ENCODE measurements at places on chromosomes 2 and 18.

GRCh38 chr2:210363261-210363660, 48.3 kb upstream of the MYL1 start:
- no peak for DNase-seq

DNA sequence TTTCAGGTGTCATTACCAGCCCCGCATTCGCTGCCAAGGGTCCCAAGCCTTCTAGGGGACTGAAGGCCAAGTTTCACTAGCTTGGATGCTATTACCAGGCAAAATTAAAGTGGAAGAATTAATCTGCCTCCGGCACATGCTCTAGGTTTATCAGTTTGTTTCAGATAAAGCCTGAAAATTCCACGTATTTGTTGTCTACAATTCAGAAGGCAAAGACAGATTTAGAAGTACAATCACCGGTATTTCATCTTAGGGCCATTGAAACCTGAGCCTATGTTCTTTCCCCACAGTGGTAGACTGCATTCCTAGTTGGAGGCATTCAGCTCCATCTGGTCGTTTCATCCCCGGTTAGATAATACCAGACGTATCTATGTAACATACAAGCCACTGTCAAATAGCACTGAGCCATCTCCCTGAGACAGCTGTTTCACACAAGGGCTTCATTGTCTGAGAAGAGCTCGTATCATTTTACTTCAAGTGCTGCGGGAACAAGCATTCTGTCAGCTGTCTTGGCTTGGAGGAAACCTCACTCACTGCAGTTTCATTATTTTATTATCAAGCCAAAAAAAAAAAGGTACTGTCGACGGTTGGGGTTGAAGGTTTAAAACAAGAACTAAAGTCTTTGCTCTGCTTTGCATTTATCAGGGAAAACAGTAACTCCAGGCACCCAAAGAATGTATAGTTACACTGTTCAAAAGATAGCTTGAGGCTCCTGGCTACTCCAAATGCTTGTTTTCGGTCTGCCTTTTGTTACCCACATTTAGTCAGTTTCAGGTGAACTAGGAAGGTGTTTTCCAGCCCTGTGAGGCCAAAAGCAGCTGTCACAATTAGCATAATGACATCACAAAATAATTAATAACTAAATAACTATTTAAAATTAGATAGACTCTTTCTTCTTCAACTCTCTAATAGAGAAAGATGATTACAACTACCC, 76.7 kb downstream of the TGIF1 start:
- peak; percentile 20 for DNase-seq

- DNase-seq, result no peak
Measured at GRCh38 chr2:60350791-60351190, 202.7 kb downstream of the BCL11A start.

DNA sequence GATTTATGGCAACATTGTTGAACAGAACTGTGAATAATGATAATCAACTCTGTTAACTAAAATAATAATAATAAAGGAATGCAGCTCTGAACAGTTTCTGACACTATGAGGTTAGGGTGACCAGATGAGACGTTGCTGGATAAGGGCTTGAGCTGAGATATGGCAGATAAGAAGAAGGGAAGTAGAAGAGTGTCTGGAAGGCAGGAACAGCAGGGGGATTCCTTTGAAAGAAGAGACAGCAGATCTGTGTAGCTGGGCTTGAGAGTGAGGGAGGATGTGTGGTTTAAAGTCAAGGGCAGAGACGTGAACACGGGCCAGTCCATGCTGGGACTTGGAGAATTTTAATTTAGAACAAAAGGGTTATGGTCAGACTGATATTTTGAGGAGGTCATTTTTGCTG, 273.1 kb upstream of the SLC14A2 start:
- DNase-seq, result no peak

GRCh38 chr2:196985511-196986183, 59.1 kb upstream of the PGAP1 start:
- no peak for DNase-seq

- no peak for DNase-seq
Measured at GRCh38 chr2:172107690-172108586, 5.2 kb upstream of the DLX2 start.

DNA sequence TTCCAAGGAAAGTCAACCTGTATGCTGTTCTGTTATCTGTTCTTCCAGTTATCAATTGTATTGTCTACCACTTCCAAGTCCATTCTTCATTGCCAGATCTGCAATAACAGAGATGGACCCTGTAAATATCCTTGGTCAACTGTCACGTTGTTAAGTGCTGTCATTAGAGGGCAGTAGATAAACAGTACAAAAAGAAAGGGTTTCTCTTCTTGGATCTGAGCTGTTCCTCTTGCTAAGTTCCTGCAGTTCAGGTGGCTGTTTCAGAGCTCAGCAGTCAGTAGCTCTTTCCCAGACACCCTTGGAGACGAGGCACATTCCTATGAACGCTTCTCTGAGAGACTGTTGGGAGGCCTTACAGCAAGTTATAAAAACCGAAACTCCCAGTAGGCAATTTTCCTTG, 957.1 kb upstream of the CHAC2 start:
- DNase-seq, result no peak

- DNase-seq, result no peak
Measured at GRCh38 chr2:173458991-173459780, 104.5 kb downstream of the CDCA7 start.

DNA sequence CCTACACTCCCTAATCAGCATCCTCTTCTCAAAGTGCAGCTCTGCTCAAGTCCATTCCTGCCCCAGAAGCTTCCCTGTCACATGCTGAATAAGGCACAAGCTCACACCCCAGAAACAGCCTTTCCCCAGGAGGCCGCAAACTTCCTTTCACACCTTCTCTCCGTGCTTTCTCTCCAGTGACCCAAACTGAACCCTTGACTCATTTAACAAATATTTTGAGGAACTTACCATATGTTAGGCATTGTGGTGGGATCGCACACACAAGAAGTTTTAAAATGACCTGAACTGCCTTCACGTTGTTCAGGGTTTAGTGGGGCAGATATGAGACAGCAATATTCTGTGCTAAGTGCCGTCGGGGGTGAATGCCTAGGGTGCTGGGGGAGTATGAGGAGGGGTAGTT, 161.3 kb downstream of the INSIG2 start:
- peak; percentile 61 for DNase-seq

- DNase-seq, result no peak
Measured at GRCh38 chr2:73333564-73333963, 40.2 kb upstream of the EGR4 start.

- DNase-seq, result no peak
Measured at GRCh38 chr2:143505542-143505941, 376.3 kb downstream of the ARHGAP15 start.

GRCh38 chr2:200585340-200585729, 479 bp upstream of the AOX1 start:
- no peak for DNase-seq

GRCh38 chr2:190036071-190036470, 26.5 kb downstream of the MSTN start:
- DNase-seq, result no peak

GRCh38 chr18:79846936-79847557, 49.3 kb downstream of the KCNG2 start:
- no peak for DNase-seq

DNA sequence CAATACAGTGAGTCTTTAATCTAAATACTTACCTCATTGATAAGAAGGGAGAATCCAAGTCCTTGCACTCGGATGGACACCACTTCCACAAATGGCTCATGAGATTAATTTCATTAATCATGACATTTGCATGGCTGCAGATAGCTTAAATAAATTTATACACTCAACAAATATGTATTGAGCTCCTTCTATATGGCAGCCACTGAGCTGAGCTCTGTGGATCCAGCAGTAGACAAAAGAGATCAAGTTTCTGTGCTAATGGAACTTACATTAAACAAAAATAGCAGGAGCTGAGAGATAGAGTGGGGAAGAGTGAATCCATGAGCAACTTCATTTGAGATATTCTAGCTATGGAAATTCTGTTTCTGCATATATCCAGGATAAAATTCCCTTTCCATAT, 44.4 kb downstream of the RAB27B start:
- DNase-seq, result no peak

DNA sequence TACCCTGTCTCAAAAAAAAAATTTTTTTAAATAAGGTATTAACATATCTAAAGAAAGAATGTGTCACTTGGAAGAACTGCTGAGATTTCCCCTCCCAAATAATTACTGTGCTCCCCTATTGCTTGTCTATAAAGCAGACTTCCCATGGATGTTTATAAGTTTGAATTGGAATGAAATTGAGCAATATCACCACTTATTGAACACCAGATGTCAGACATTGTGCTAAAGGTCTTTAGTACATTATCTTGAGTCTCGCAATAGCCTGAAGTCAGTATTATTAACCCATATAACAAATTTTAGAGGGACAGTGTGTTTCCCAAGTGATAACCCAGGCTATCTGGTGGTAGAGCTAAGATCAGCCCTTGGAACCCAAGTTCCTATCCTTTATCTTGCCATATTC, 102.9 kb upstream of the MSH2 start:
- no peak for DNase-seq

GRCh38 chr18:7155092-7155491, 37.5 kb upstream of the LAMA1 start:
- no peak for DNase-seq

DNA sequence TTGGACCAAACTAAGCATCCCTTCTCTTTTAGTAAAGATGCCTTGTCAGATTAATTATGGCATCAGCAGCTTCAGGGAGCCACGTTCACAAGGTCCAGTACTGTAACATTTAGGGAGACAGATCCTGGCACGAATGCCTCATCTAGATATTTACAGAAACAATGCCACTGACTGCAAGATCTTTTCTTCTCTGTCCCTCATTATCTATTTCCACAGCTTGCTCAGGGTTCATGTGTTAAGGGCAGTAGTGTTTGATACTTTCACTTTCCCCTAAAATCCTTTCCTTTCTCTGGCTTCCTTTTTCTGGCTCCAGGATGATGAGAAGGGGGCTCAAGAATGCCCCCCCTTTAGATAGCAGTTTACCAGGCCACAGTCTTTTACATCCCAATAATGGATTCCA, 393.9 kb downstream of the BCL11A start:
- DNase-seq, result no peak

GRCh38 chr2:653645-654425, 23.4 kb downstream of the TMEM18 start:
- no peak for DNase-seq

GRCh38 chr2:70528929-70529328, 24.7 kb downstream of the TGFA start:
- no peak for DNase-seq

DNA sequence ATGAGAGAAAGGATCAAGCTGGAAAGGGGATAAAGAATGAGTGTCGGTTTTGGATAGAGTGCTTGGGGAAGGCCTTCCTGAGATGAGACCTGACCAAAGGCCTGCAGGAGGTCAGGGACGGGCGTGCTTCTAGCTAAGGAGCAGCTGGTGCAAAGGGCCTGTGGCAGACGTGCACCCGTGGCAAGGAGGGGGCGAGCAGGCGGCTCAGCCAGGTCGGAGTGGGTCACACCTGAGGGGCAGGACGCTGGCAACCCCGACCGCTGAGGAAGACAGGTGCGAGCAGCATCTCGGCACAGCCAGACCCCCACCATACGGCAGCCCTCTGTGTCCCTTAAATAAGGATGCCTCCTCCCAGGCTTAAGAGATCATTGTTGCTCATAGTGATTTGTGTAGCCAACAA, 48.1 kb downstream of the ODC1 start:
- DNase-seq, result no peak

GRCh38 chr2:66814916-66815315, 380.0 kb downstream of the MEIS1 start:
- no peak for DNase-seq

DNA sequence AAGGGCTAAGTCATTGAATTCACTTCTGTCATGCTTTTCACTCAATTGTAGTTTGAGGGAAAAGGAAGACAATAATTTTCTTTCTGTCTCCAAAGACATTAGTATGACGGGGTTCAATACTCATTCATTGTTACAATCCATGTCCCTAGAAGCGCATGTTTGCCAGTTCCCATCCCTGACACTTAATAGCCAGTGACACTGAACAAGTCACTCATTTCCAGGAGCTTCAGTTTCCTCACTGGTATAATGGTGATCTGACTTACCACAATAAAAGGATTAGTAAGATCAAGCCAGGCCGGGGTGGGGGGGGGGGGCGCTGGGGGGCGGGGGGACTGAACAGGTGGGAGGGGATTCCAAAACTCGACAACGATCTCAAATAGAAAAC, 144.8 kb upstream of the MAP3K20 start:
- no peak for DNase-seq

DNA sequence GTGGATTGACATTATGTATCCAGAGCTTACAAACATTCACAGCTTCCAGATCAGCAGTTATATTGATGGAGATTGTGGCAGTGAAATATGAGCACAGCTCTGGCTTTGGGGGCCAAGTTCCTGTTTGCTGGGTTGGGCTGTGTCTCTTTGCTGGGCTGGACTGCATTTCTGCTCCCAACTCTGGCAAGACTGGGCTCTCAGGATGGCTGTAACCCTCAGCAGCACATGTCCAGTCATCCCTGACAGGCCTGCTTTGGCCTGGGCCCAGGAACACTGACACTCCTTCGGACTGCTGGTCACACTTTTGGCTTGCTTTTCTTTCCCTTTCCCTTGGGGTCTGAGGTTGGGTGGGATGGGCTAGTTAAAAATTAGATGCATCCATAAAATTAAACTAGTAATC, 17.9 kb upstream of the VPS4B start:
- peak; percentile 82 for DNase-seq

GRCh38 chr2:168156661-168157060, 90.7 kb downstream of the STK39 start:
- DNase-seq, result peak; percentile 68

DNA sequence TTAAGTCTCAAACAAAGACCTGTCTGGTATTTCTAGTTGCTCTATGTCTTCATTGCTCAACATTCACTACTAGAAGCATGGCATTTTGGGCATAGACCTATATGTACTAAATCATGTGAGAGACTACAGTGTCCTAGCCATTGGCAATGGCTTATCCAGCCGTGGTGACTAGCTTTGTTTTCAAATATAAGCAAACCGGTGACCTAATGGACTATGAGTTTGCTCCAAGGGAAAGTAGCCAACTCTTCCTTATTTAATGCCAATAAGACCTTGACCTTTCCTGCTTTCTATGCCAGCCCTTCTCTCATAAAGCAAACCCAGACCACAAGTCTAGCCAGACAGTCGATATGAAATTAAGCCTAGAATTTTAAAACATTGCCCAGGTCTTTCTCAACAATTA, 113.7 kb upstream of the CREB1 start:
- no peak for DNase-seq

DNA sequence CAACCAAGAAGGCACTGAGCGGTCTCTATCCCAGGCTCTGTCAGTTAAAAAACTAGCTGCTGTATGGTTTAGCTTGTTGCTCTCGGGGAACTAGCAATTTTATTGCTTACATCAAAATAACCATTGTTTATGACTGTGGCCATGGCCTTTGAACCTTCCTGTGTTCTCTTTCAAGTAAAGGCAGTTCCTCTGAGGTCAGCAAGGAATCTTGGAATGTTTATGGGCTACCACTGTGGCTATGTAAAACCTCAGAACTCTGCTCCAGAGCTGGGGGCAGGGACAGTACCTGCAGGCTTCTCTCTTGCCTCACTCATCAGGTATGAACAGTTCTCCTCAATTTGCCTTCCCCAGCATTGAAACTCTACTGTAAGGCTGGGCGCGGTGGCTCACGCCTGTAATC, 416.0 kb upstream of the NETO1 start:
- DNase-seq, result no peak

GRCh38 chr18:75896865-75897264, 469.4 kb upstream of the SMIM21 start:
- DNase-seq, result peak; percentile 21

- peak; percentile 51 for DNase-seq
Measured at GRCh38 chr2:120520929-120521912, 175.3 kb downstream of the INHBB start.

- DNase-seq, result peak; percentile 69
Measured at GRCh38 chr2:109208071-109208950, 79.3 kb downstream of the SH3RF3 start.
